NCI-H1436 treated with DMSO at 0.1 percent for 48 hours (cell line): ENCODE measurements at places on chromosomes 3 and 15.

- DNase-seq = no peak
Observed at GRCh38 chr15:71329041-71329440, 213.8 kb downstream of the THSD4 start.

DNA sequence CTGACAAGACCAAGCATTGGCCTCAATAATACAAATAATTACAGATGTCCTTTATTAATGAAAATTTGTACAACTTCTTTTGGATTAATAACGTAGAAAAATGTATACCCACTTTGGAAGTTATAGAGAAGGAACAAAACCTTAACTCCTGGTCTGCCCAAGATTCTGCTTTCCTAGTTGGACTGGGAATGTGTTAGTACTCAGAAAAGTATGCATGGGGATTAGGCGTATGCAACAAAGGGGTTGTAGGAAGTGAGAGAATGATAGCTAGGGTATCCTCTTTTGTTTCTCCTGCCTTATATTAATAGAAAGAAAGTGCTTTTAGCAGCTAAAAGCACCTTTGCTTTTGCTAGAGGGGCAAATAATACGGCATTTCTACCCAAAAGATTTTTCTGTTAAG, 116.2 kb upstream of the LRRFIP2 start:
- DNase-seq = no peak

DNA sequence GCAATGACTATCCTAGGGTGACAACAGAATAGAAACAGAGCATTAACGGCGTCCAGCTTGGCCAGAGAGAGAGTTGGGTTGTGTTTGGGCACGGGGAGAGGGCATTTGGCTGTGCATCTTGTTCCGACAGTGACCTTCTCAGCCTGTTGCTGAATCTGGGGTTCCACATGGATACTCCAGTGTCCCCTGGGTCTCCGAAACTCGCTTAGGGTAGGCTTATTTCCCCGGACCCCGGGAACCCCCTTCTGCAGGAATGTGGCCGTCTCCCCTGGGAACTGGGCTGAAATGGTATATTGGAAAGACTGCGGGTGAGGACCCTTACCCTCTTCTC, 7.9 kb downstream of the SHOX2 start:
- no peak for DNase-seq

GRCh38 chr3:194009019-194009418, 126.9 kb upstream of the HES1 start:
- DNase-seq = peak; percentile 51

DNA sequence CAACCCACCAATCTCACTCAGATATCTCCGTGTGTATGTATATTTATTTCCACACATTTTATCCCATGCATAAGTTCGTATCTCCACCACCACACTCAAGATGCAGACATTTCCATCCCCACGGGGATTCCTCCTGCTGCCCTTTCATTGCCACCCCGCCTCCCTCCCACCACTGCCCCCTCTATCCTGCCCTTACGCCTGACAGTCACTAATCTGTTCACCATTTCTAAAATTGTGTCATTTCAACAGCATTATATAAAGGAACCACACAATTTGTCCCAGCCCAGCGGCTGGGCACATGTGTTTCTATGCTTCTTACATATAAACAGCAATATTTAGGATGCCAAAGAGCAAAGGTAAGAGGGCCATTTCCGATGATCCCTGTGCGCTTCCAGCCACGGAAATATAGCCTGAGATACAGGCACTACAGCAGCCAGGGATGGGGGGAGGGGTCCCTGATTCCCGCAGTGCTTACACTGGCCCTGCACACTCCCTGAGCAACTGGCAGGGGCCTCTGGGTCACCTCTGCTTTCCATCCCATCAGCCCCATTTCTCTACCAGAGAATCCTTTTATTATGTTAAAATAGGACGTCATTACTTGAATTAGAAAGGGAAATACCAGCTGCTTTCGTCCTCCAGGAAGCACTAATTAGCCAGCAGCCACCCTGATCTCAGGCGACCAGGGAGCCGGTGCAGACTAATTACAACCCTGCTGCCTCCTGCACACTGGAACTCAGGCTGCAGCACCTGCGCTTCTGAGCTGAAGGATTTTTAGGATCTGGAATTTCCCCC, 372.0 kb upstream of the ATP10A start:
- DNase-seq = no peak

- no peak for DNase-seq
Observed at GRCh38 chr15:33116198-33116597, 78.3 kb downstream of the FMN1 start.

DNA sequence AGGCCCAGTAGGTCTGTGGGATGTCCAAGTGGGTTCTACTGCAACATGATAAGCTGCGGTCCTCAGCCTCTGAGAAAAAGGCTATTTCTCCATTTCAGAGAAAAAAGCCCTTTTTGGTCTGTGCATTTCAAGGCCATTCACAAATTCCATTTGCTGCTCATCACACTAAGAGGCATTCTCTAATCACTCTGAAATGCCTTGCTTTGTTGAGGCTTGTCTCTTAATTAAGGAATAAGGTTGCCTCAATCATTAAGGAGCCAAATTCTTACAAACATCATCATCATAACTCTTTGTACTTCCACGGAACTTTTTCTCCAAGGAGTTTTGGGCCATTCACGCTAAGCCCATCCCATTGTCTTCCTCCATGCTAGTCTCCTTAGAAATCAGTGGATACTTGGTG, 74.4 kb downstream of the BOC start:
- DNase-seq = no peak

- no peak for DNase-seq
Observed at GRCh38 chr3:3172627-3173026, 6.9 kb downstream of the CRBN start.

DNA sequence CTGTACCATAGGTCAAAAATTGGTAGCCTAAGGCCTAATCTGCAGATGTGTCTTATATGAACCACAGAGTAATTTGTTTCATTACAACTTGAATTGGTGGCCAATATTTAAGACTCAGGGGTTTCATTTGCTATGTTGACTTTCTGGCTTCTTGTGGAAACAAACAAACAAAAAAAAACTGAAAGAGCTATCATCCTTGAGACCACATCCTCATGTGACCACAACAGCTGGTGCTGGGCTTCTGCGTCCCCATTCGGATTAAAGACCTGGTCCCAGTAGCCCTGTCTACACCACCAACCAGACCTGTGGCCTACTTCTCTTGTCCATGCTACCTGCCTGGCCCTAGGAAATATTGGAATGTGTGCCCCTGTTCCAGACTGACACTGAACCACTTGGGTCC, 61.7 kb downstream of the STRIT1 start:
- DNase-seq = no peak

- DNase-seq = no peak
Observed at GRCh38 chr15:44720460-44721176, 9.3 kb downstream of the B2M start.

DNA sequence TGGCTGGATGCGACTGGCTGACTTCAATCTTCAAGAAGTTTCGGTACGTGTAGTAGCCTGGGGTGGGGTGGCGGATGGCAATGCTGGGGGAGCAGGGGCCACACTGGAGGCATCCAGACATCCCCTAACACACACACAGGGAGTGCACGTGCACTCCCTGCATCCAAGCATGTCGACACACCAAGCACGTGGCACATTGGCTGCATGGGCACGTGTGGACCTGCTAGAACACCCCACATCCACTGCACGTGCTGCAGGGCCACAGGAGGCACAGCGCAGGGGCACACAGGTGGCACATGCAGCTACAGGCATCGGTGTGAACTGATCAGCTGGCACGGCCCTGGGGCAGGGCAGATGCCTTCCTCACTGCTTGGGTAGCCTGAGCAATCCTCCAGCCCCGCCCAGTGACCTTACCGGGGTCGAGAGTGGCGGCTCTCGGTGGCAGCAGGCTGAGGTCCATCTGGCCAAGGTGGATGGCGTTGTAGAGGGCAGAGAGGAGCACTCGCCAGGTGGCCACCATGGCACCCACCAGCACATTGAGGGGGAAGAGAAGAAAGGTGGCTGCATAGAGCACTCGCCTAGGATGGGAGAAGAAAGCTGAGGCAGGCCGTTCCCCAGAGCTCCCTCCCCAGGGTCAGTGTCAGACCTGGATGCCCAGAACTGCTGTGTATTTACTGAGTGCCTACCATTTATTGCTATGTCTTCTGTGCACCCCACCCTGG, 7.5 kb downstream of the ISLR start:
- no peak for DNase-seq

DNA sequence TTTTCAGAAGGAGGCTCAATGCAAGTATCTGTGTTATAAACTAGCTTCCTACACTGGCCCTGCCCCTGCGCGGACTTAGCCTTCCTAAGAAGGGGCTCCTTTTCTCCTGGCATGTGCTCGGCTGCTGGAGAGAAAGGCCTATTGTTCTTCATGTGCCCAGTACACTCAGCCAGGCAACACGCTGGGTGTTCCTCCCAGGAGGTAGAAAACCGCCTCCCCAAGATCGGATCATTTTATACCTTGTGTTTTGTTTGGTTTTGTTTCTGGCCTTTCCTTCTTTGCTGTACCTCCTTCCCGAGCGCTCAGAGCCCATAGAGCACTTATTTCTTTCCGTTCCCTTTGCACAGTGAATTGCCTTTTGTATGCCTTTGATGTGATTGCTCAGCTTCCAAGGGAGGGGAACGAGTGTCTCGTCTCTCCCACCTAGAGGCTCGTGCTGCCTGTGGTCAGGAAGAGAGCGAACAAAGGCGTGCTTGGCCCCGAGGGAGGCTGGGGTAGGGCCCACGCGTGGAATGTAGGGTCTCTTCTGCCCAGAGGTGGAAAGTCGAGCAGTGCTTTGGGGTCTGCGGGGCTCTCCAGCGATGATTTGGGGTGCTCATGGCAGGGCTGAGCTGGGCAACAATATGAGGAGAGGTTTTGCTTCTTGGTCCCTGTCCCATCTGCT, 30.0 kb downstream of the CCNL1 start:
- no peak for DNase-seq

DNA sequence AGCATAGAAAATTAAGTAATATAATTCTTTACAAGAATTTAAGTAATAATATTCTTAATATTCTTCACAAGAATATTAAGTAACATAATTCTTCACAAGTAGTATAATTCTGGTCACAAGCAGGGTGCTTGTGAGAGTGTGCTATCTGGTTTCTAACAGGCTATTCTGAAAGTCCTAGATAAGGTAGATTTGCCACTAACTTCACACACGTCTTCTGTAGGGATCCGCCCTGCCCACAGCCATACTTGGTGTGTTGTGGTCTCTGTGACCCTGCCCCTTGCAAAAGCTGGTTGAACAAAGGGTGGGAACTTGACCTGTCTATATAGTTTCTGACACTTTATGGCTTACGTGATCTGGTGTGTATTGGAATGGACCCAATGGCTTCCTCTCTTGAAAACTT, 253.4 kb upstream of the MDFIC2 start:
- no peak for DNase-seq

DNA sequence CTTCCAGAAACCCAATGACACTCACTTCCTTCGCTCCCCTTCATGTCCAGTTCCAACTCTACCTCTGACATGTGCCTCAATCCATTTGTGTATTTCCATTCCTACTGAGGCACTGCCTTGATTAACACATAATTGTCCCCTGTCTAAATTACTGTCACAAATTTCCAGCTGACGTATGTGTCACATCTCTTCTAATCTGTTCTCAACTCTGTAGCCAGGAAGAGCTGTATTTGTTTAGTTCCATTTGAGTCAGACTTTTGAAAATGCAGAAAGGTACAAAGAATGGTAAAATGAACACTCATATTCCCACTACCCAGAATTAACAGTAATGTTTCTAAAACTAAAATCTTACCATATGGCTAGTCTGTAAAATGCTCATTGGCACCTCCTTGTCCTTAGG, 299.0 kb upstream of the GADL1 start:
- no peak for DNase-seq

DNA sequence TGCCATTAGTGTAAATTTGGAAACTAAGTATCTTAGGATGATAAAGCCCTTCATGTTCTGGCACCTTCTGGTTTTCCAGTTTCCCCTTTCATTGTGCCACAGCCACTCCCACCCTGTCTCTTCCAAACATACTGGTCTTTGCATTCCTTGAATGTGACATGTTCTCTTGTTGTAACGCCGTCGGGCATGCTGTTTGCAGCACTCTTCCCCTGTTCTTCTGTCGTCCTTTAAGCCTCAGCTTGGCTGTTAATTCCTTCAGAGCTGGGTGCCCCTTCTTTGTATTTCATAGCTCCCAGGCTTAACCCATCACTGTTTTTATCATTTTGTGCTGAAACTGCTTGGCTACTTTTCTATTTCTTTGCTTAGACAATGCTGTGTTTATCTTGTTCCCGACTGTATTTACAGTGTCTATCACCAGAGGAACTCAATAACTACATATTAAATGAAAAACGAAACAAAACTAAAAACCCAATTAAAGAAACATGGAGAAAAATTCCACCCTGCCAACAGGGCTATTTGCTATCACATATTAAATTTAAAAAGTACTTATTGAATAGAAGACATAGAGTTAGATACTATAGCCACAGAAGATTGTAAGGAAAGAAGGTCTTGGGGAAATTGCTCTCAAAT, 95.4 kb upstream of the KCNAB1 start:
- DNase-seq = no peak

GRCh38 chr15:83092309-83092976, 15.0 kb upstream of the TM6SF1 start:
- no peak for DNase-seq

- no peak for DNase-seq
Observed at GRCh38 chr3:51375571-51375970, 9.5 kb upstream of the MANF start.

DNA sequence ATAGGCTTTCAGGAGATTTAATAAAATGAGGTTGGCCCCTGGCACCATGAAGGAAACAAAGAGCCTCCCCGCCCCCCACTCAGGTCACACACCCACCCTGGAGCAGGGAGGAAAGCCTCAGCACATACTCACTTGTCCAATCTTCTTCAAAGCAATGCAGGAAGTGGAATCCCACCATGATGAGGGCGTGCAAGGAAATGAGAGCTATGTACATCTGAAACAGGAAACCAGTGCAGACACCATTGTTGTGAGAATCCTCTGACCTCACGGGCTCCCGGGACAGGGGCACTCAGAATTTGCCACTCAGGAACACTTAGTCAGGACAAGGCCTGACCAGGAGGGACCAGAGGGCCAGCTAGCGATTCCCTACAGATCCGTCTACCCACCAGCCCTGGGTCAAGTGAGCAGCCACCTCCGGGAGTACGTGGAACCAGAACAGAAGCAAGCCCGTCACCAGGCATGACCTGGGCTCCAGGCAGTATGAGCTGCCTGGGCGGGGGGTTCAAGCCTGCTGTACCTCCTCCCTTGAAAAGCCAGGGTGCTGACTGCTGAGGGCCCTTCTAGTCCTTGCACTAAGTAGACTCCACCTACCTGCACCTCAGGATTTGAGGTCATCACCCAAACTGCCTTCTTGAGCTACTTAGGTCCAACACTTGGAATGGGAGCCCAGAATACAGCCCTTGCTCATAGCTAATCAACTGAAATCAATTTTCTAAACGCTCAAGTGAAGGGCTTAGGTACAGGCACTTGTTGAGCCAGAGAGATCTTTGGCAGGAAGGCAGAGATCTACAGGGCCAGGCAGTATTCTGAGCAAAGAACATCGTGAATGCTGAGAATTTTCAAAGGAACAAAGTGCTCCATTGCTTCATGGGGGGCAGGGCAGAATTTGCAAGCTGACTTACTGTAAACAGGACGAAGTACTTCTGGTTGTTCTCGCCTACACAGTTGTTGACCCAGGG, 42.7 kb downstream of the ZDHHC3 start:
- no peak for DNase-seq
